CD4-positive, alpha-beta T cell (primary cell): ENCODE measurements at places on chromosomes 7 and 10. TPM values are rescaled to one million over a fixed set of nuclear protein-coding genes. Genes with fewer than 3 reads are reported as not detected.

DNA sequence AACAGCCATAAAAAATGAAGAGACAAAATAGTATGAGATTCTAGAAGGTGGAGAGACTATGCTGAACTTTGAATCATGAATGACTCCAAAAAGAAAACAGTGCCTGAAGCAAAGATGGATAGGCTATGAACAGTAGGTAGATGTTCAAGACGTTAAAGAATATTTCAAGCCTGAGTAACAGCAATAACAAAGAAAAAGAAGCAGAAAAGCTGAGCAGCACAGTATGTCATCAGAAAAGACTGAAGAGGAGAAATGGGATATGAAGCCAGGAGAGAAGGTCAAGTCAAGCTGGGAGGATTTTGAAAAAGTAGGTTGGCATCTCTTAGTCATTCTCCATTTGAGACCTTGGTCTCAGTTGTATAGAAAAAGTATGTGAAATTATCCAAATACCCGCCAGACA, 484.4 kb downstream of the SORCS1 start:
- no peaks in the 10 kb centered on the region for H3K27me3 ChIP-seq
- no peaks in the 10 kb centered on the region for H3K36me3 ChIP-seq
- H3K27ac ChIP-seq, result no peak overlapping the region
- no peak for DNase-seq

DNA sequence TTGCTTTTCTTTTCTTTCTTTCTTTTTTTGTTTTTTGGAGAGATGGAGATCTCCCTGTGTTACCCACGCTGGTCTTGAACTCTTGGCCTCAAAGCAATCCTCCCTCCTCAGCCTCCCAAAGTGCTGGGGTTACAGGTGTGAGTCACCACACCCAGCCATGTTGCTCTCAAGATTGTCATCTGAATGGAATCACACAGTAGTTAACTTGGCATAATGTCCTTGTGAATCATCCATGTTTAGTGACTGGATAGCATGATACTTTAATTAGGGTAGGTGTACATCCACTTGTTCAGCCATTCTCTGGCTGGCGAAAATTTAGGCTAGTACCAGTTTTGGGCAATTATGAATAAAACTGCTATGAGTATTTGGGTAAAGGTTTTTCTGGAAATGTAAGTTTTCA, 15.4 kb upstream of the GRB10 start:
- peaks cover 8% of the 10 kb centered on the region for H3K27me3 ChIP-seq
- H3K36me3 ChIP-seq, result no peaks in the 10 kb centered on the region
- no peak for DNase-seq
- H3K27ac ChIP-seq, result no peak overlapping the region
- H3K4me3 ChIP-seq, result no peak overlapping the region

- no peak overlapping the region for H3K27ac ChIP-seq
- H3K4me1 ChIP-seq, result no peaks in the 10 kb centered on the region
- DNase-seq, result no peak
Measured at GRCh38 chr7:121961089-121961867, 88.3 kb downstream of the PTPRZ1 start.

DNA sequence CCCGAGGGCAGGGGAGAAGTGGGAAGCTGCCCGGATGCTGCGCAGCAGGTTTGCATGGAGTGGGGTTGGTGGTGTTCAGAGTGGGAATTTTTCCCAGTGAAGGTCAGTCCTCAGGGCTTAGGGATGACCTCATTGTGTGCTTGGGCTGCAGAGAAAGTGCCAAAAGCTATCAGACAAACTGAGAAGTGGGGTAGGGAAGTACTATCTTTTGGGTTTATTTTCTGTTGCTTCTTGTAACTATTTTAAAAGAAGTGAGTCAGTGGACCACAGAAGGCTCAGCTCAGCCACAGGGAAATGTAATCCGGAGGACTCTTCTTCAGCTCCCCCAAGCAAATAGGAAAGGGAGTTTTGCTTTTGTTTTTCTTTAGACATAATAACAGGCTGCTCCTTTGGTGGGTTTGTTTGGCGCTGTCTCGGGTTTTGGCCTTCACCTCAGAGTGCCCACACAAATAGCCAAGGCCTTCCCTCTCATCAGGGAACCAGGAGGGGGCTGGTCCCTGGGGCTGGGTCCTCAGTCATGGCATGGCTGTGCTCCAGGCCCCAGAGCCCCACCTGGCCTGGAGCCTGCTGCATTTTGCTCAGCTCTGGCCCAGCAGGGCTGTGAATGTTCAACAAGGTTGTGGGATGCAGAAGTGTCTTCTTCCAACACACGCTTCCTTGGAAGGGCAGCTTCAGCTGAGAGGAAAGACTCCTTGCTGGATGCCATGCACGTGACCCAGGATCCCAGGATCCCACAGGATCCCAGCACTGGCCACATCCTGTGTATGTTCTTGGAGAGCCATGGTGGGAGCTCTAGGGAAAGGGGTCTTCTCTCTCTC, 5.4 kb upstream of the FAM170B start:
- no peak overlapping the region for H3K4me3 ChIP-seq
- H3K36me3 ChIP-seq, result no peaks in the 10 kb centered on the region
- no peak overlapping the region for H3K27ac ChIP-seq
- no peaks in the 10 kb centered on the region for H3K27me3 ChIP-seq

- H3K4me1 ChIP-seq, result no peaks in the 10 kb centered on the region
- peaks cover 6% of the 10 kb centered on the region for H3K27me3 ChIP-seq
- H3K36me3 ChIP-seq, result no peaks in the 10 kb centered on the region
- no peak overlapping the region for H3K27ac ChIP-seq
- no peak for DNase-seq
- H3K4me3 ChIP-seq, result no peak overlapping the region
Measured at GRCh38 chr7:101108330-101108857, 18.5 kb upstream of the SERPINE1 start.

- no peaks in the 10 kb centered on the region for H3K27me3 ChIP-seq
- no peak for DNase-seq
- H3K36me3 ChIP-seq, result no peaks in the 10 kb centered on the region
Measured at GRCh38 chr7:118059209-118059608, 124.8 kb upstream of the LSM8 start.

DNA sequence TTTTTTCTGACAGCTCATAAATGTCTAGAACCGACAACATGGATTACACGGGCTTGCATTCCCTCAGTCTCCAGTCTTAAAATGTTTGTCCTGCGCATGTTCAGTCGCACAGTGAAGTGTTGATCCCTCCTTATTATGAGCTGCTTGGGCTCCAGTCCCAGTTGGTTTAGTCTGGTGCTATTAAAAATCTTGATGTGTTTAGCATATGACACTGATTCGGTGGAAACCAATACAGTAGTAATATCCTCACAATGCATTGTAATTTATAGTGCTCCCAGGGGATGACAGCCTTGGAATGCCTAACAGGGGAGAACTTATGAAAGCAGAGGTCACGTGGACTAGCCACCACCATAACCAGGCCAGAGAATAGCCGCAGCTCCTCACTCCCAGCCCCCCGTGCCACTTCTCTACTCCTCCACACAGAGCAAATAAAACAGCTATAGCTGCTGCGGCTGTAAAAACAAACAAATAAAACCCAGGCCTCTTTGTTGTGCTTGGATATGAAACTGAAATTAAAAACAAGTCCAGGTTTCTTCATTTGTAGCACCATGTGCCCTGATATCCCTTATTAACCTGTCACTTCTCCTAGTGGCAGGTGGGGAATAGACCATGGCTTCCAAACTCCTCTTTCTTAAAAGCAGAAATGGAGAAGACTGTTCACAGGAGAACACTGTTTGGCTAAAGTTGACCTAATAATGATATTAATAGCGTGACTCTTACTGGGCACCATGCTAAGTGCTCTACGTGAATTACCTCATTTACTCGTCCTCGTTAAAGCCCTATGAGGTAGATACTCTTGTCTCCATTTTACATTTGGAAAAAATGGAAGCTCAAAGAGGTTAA, 7.7 kb downstream of the DPCD start:
- no peaks in the 10 kb centered on the region for H3K4me1 ChIP-seq
- H3K4me3 ChIP-seq, result no peak overlapping the region
- no peak for DNase-seq
- no peaks in the 10 kb centered on the region for H3K27me3 ChIP-seq

DNA sequence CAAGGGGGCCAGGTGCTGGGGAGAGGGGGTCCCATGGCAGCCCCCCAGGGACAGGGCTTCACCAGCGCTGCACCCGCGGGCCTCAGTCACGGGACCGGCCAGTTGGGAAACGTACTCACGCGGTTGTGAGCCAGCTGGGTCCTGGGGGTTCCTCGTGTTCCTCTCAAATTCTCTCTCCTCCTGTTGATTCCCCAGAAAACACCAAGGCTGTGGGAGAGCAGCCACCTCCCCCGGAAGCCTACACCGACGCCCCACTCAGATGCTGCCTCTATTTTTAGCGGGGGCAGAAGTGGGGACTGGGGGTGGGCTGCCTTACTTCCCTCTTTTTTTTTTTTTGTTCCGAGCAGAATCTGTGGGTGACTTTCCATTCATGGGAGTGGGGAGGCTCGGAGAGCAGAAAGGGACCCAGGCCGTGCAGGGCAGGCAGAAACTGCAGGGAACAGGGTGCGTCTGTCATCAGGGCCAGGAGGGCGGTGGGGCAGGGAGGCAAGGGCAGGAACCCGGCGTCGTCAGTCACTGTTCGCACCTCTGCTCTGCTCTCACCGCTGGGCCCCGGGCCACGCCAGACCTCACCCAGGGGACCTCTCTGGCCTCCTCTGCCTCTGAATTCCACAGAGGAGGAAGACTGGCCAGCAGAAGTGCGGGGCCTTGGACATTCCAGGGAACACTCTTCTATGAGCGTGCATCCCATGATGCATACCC, 63.1 kb downstream of the CARD11 start:
- DNase-seq, result no peak
- H3K36me3 ChIP-seq, result peaks cover 30% of the 10 kb centered on the region
- no peak overlapping the region for H3K27ac ChIP-seq
- no peaks in the 10 kb centered on the region for H3K27me3 ChIP-seq

DNA sequence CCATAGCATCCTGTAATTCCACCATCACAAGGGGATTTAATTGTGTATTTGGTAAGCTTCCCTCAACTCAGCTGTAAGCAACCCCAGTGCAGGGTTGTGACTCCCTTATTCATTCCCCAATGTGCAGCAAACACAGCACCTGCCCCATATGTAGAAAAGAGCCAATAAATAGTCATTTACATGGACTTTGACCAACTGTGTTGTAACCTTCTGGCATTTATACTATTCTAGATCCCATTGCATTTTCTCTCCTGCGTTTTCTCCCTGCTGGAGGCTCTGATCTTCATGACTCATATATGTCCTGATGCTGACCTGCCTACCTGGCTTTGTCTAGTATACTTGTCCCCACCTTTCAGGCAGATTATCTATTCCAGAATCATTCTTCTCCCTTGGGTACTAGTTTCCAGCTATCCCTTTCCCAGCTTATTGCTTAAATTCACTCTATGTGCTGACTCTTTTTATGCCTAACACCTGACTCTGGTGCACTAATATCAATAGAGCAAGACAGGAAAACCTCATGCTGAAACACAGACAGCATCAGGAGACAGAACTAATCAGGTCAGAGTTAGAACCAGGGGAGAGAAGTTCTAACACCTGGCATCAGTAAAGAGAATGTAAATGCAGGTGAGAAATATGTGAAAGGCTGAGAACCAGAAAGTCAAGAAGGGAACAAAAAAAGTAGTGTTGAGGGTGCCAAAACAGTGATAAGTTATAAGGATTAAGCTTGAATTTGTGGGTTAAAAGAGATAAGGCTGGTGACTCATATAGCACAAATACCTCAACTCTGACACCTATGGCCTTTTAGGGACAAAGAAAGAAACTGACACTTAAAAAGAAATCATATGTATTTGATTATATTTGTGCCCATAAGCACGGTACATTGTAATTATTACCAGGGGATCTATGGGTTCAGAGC, 402.7 kb downstream of the IPMK start:
- no peak for DNase-seq
- H3K4me1 ChIP-seq, result no peaks in the 10 kb centered on the region
- no peaks in the 10 kb centered on the region for H3K27me3 ChIP-seq
- H3K36me3 ChIP-seq, result no peaks in the 10 kb centered on the region
- no peak overlapping the region for H3K4me3 ChIP-seq

Gene ACBD7
- 0.19 TPM for total RNA-seq

DNA sequence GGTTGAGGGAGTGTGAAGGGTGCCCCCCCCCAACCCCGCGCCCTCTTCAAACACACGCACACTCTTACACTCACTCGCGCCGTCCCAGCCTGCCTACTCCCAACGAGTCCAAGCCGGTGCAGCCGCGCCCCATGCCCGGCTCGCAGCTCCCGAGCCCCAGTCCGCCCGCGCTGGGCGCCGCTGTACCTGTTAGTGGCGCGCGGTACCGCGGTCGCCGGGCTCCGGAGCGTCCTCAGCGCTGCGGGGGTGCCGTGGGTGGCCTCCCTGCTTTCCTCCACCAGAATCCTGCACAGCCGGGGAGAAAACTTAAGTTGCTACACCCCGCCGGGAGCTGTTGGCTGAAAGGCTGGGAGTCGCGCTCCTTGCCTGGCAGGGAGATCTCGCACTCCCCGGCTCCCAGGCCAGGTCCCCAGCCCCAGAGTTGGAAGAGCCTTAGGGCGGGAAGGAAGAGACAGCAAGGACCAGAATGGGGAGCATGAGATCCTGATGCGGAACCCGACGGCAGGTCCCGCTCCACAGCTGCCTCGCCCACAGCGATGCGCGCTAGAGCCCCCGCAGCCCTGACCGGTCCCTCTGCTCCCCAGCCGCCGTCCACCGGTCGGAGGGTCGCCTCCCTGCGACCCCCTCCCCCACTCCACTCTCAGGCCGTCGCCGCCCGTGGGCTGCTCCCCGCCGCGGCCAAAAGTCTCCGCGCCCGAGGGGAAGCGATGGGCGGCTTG, 863 bp downstream of the ST8SIA6 start:
- peak; percentile 38 for DNase-seq
- no peak overlapping the region for H3K27ac ChIP-seq
- peak overlapping the region; percentile 60 for H3K4me3 ChIP-seq
- no peaks in the 10 kb centered on the region for H3K27me3 ChIP-seq
- H3K36me3 ChIP-seq, result no peaks in the 10 kb centered on the region

GRCh38 chr7:128167791-128168666, 73.0 kb upstream of the LEP start:
- peaks cover 27% of the 10 kb centered on the region for H3K4me1 ChIP-seq
- DNase-seq, result no peak
- H3K27me3 ChIP-seq, result peaks cover 59% of the 10 kb centered on the region
- H3K27ac ChIP-seq, result no peak overlapping the region
- H3K4me3 ChIP-seq, result peak overlapping the region; percentile 28
- no peaks in the 10 kb centered on the region for H3K36me3 ChIP-seq

- H3K4me1 ChIP-seq, result peaks cover 58% of the 10 kb centered on the region
- no peak overlapping the region for H3K4me3 ChIP-seq
- no peak overlapping the region for H3K27ac ChIP-seq
Measured at GRCh38 chr7:24905996-24906770, 73.8 kb downstream of the OSBPL3 start.

DNA sequence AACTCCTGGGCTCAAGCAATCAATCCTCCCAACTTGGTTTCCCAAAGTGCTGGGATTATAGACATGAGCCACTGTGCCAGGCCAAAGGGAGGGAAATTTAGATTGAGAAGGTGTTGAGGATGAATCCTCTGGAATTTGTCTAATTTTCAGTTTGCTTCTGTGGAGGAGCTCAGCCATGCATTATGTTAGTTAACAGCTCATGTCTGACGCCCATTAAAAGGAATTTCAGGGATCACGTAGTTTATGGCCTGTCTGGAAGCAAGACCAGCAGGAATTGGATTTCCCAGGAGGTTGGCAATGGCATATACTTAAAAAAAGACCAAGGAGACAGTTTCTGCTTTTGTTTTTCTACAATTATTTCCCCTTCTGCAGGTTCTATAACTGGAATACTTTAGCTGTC, 165.7 kb downstream of the OTUD1 start:
- no peak overlapping the region for H3K27ac ChIP-seq
- no peak overlapping the region for H3K4me3 ChIP-seq
- no peaks in the 10 kb centered on the region for H3K4me1 ChIP-seq
- H3K27me3 ChIP-seq, result no peaks in the 10 kb centered on the region
